ENCODE measurements at places on chromosomes 3 and 15.

DNA sequence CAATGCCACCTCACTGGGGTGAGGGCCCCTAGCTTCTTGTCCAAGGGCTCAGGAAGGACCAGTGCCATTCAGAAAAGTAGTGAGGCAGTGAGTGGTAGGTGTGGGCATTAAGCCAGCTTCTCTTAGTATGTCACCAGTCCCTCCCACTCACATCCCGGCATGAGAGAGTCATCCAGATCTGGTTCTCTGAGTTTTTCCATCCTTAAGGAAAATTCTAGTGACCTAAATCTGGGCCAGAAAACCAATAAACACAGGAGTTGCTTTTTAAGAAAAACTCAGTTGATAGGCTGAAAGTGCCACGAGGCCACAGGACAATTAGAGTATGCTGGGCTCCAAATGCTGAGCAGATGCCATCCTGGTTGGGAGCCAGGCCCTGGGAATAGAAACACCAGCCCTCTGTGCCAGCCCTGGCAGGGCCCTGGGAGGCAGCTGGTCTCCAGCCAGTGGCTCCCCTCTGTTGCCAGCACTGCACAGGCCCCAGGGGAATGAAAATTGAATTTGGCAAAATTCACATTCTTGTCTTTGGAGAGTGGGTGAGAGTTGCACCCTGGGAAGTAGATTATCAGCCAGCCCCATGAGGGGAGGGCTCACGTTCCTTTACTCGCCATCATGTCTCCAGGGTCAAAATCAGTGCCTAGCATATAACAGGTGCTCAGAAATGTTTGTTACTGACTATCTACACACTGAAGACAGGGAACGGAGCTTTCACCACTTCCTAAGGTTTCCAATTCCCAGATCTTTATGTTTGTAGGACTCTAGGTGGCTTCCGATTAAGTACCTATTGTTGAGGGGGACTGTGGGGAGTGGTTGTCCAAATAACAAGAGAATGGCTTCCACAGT is 52.8 kb downstream of the FAM43A start:
- H3K36me3 ChIP-seq = no peaks in the 10 kb centered on the region
- H3K27me3 ChIP-seq = no peaks in the 10 kb centered on the region
- no peak for DNase-seq

- no peaks in the 10 kb centered on the region for H3K4me1 ChIP-seq
- no peaks in the 10 kb centered on the region for H3K36me3 ChIP-seq
- no peaks in the 10 kb centered on the region for H3K27me3 ChIP-seq
- DNase-seq = no peak
- H3K4me3 ChIP-seq = no peak overlapping the region
Observed at GRCh38 chr3:168405288-168405687, 309.6 kb upstream of the GOLIM4 start.

- H3K4me1 ChIP-seq = peaks cover 28% of the 10 kb centered on the region
- no peak for DNase-seq
- no peaks in the 10 kb centered on the region for H3K27me3 ChIP-seq
Observed at GRCh38 chr3:12981306-12982275, 91.6 kb downstream of the IQSEC1 start.

DNA sequence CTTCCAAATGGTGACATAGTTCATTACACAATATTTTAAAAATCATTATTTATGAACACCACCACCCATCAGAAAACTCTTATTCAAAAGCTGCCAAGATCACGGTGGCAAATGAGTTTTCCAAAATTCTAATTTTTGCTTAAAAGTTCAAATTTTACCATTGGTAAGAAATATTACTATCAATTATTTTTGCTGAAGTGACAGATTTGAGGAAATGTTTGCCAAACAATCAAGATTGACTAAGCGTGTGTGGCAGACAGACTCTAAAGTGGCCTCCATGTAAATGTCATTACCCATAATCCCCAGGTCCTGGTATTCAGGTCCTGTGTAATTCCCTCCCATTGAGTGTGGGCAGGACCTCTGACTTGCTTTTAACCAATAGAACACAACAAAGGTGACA is 35.0 kb downstream of the ZNF280D start:
- no peak overlapping the region for H3K27ac ChIP-seq
- no peaks in the 10 kb centered on the region for H3K27me3 ChIP-seq
- peaks cover 9% of the 10 kb centered on the region for H3K36me3 ChIP-seq
- no peak overlapping the region for H3K4me3 ChIP-seq
- no peak for DNase-seq
- H3K4me1 ChIP-seq = no peaks in the 10 kb centered on the region

DNA sequence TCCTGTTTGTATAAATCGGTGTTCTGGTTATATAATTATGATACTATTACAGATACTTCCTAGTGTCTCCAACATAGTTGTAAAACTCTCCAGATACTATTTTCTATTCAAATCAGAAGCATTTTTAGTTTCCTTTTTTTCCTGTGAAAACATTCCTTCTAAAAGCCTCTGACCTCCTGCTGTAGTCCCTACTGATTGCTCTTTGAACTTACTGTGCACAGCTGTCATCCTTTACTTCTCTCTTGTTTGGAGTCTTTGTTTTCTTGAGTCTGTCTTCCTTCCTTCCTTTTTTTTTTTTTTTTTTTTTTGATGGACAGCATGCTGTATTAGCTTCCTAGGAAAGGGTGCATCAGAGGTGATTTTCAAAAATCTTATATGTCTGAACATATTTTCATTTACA is 28.9 kb downstream of the NR2C2 start:
- no peaks in the 10 kb centered on the region for H3K4me1 ChIP-seq
- no peak overlapping the region for H3K27ac ChIP-seq
- H3K4me3 ChIP-seq = no peak overlapping the region
- no peaks in the 10 kb centered on the region for H3K36me3 ChIP-seq
- no peaks in the 10 kb centered on the region for H3K27me3 ChIP-seq
- DNase-seq = no peak
